ENCODE measurements at places on chromosomes 16 and 17. TPM values are rescaled to one million over a fixed set of nuclear protein-coding genes. Genes with fewer than 3 reads are reported as not detected.

GRCh38 chr17:7972131-7972785 lies 30.2 kb upstream of the GUCY2D start:
- peaks cover 13% of the 10 kb centered on the region for H3K36me3 ChIP-seq
- no peaks in the 10 kb centered on the region for H3K4me1 ChIP-seq
- no peak for DNase-seq
- H3K27ac ChIP-seq, result no peak overlapping the region
- H3K4me3 ChIP-seq, result no peak overlapping the region

DNA sequence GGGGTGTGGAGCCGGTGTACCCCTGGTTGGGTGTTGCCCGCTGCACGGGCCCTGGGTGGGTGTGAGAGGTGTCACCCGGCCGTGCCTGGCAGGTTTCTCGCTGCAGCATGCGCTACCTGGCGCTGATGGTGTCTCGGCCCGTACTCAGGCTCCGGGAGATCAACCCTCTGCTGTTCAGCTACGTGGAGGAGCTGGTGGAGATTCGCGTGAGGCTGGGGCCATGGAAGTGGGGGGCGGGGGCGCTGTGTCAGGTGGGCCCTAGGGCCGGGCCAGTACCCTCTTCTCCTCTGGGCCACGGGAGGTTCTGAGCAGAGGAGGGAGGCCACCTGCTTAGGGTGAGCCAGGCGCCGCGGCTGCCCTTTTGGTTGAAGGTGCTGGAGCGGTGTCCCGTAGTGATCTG lies 13.4 kb downstream of the DEF8 start:
- peaks cover 7% of the 10 kb centered on the region for H3K36me3 ChIP-seq
- no peak overlapping the region for H3K27ac ChIP-seq
- no peaks in the 10 kb centered on the region for H3K27me3 ChIP-seq
- H3K4me3 ChIP-seq, result no peak overlapping the region

RNF157 gene
- 121 TPM for total RNA-seq

DNA sequence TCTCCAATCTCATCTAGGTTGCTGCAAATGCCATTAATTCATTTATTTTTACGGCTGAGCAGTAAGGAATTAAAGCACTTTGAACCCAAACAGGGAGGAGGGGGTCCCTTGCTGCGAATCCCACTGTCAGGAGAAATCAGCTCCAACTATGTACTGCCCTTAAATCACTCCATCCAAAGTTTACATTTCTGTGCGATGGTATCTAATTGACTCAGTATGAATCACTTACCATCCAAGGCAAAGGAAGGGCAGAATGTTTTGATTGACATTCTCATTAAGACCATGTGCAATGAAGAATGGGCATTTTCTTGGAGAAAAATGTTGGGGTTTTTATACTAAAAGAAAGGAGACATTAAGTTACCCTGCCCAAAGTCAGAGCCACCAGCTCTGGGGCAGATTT lies 47.7 kb upstream of the XYLT1 start:
- no peak overlapping the region for H3K4me3 ChIP-seq
- no peaks in the 10 kb centered on the region for H3K36me3 ChIP-seq
- H3K27ac ChIP-seq, result no peak overlapping the region
- no peak for DNase-seq
- H3K4me1 ChIP-seq, result no peaks in the 10 kb centered on the region

DNA sequence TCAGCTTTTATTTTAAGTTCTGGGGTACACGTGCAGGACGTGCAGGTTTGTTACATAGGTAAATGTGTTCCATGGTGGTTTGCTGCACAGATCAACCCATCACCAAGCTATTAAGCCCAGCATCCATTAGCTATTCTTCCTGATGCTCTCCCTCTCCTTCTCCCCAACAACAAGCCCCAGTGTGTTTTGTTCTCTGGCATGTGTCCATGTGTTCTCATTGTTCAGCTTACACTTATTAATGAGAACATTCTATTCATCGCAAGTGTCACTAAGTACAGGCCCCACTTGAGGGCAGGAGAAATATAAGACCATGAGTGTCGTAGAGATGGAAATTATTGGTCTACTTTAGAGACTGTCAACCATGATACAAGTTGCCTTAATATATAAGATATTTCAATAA lies 615.1 kb downstream of the CDH8 start:
- DNase-seq, result no peak
- H3K4me1 ChIP-seq, result no peaks in the 10 kb centered on the region
- H3K4me3 ChIP-seq, result no peak overlapping the region
- H3K36me3 ChIP-seq, result no peaks in the 10 kb centered on the region
- H3K27ac ChIP-seq, result no peak overlapping the region
- no peaks in the 10 kb centered on the region for H3K27me3 ChIP-seq

DNA sequence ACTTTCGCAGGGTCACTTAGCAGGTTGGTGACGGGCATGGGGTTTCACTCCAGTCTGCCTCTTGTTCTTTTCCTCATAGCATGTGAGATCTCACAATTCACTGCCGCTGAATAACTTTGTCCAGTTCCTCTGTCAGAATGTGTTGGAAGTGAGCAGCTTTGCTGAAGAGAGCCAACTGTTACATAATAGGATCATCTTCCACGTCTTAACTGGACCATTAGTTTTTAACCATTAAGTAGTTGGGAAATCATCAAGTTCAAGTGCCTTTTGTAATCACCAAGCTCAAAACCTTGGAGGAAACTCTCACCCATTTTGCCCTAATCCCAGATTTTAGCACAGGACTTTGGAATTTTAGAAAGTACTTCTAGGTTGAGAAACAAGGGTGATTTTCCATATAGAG lies 290.6 kb downstream of the WWOX start:
- H3K27ac ChIP-seq, result no peak overlapping the region
- no peak for DNase-seq
- no peaks in the 10 kb centered on the region for H3K36me3 ChIP-seq
- H3K4me1 ChIP-seq, result no peaks in the 10 kb centered on the region
- H3K27me3 ChIP-seq, result no peaks in the 10 kb centered on the region
- no peak overlapping the region for H3K4me3 ChIP-seq

MNT gene
- 24.2 TPM for total RNA-seq

ENDOV gene
- 16.6 TPM for total RNA-seq

USP32 gene
- total RNA-seq, result 34.0 TPM

SPATA33 gene
- total RNA-seq, result 14.5 TPM

CMTM2 gene
- total RNA-seq, result 0.73 TPM

GRCh38 chr16:47625115-47625567 lies 164.0 kb downstream of the PHKB start:
- H3K36me3 ChIP-seq, result peaks cover 9% of the 10 kb centered on the region
- H3K4me3 ChIP-seq, result no peak overlapping the region
- no peak for DNase-seq
- no peak overlapping the region for H3K27ac ChIP-seq
- H3K27me3 ChIP-seq, result no peaks in the 10 kb centered on the region

UBE2O gene
- 31.3 TPM for total RNA-seq

RGS11 gene
- total RNA-seq, result not detected

DNA sequence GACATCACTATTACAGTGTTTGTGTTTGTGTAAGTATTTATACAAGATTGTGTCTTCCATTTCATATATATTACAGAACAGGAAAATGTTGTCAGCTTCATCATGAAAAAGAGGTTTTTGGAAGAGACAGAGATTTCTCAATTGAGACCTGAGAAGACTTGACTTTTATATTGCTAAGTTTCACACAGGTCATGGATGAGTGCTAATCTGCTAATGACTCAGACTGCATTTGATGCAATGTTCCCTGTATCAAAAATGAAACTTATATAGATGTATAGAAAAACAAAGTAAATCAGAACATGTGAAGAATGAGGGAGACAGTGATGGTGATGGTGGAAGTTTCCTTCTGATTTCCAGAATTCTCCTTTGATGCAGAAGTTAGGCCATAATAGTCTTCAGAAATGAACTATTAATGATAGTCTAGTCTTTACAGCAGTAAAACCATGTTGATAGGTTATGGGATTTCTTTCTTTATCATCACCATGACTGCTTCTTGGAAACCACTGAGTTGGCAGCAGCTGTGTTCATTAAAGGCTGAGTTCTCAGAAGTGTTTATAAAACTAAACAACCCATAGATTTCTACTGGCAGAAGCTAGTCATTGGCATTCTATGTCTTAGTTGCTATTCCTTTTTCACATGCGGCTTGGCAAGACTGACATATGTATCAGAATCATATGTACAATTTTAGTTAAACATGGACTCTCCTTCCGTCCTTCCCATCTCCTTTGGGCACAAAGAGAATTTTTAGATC lies 56.1 kb downstream of the PCTP start:
- H3K27ac ChIP-seq, result no peak overlapping the region
- DNase-seq, result no peak
- H3K4me3 ChIP-seq, result no peak overlapping the region
- H3K27me3 ChIP-seq, result no peaks in the 10 kb centered on the region
- H3K4me1 ChIP-seq, result peaks cover 8% of the 10 kb centered on the region

MEOX1 gene
- total RNA-seq, result 5.1 TPM

DNA sequence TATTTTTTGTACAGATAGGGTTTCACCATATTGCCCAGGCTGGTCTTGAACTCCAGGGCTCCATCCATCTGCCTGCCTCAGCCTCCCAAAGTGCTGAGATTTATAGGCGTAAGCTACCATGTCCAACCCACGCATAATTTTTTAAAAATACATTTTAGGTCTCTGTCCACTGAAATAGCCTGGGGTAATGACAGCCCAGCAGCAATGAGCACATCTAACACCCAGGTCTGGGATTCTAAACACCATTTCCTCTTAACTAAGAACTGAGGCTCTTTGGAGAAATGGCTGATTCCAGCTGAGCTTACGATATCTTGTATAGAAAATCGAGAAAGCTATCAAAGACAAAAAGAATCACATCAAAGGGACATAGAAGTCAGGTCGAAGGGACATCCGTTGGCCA lies 245.3 kb downstream of the PARN start:
- no peaks in the 10 kb centered on the region for H3K36me3 ChIP-seq
- H3K4me1 ChIP-seq, result no peaks in the 10 kb centered on the region
- H3K4me3 ChIP-seq, result no peak overlapping the region
- H3K27me3 ChIP-seq, result no peaks in the 10 kb centered on the region
- no peak overlapping the region for H3K27ac ChIP-seq
- DNase-seq, result no peak

GRCh38 chr17:17870247-17870646 lies 33.5 kb upstream of the SREBF1 start:
- DNase-seq, result no peak
- H3K36me3 ChIP-seq, result peaks cover 5% of the 10 kb centered on the region
- H3K27me3 ChIP-seq, result no peaks in the 10 kb centered on the region
- H3K27ac ChIP-seq, result no peak overlapping the region

CCL17 gene
- 0.42 TPM for total RNA-seq

KRTAP1-5 gene
- not detected for total RNA-seq

DNA sequence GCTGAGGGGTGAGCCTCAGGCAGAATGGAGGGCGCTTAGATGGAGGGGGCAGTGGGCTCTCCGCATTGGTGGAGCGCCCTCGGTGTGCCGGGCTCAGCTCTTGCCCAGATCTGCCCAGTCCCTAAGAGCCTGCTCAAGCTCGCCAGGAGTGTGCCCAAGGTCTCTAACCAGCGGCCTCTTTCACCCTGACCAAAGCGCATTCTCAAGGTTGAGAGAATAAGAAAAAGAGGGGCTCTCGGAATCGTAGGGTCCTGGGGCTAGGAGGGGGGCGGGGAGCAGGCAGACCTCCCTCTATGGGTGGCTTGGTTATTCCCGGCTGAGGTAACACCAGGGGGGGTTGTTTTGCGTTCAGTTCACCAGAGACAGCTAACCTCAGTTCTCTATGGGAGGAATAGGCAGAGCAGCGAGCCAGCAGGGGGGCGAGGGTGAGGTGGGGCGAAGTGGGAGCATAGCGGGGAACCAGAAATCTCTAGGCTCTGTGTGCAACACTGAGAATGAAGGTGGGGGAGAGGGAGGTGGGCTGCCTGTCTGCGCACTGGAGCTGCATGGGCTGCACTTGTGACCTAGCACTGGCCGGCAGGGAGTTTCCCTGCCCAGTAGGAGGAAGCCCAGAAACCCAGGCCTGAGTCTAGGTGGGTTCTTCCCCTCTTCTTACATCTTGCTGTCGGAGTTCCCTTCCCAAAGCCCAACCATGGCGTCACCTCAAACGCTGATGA lies 3.0 kb downstream of the TMEM132E start:
- no peak for DNase-seq
- H3K4me1 ChIP-seq, result peaks cover 14% of the 10 kb centered on the region
- peaks cover 77% of the 10 kb centered on the region for H3K27me3 ChIP-seq

KRT39 gene
- not detected for total RNA-seq

ABCC6 gene
- total RNA-seq, result not detected

CLDN6 gene
- not detected for total RNA-seq

GRCh38 chr17:77504652-77505155 lies 363.9 kb downstream of the SEC14L1 start:
- H3K27me3 ChIP-seq, result no peaks in the 10 kb centered on the region
- peaks cover 17% of the 10 kb centered on the region for H3K36me3 ChIP-seq
- H3K27ac ChIP-seq, result no peak overlapping the region
- H3K4me3 ChIP-seq, result no peak overlapping the region
- DNase-seq, result no peak

DNA sequence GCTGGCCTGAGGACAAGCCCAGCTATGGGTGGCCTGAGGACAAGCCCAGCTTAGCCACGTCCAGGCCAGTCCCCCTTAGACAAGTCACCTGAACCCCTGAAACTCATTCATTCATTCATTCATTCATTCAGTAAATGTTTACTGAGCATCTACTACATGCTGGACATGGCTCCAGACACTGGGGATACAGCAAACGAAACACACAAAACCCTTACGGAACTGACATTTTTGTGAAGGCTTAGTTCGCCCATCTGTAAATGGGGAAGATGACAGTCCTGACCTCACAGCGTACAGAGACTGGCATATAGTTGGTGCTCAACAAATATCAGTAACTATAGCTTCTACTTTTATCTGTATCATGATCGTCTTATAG lies 37.5 kb downstream of the PPL start:
- H3K36me3 ChIP-seq, result no peaks in the 10 kb centered on the region
- no peak overlapping the region for H3K4me3 ChIP-seq
- H3K4me1 ChIP-seq, result no peaks in the 10 kb centered on the region
- no peak overlapping the region for H3K27ac ChIP-seq
- DNase-seq, result no peak

KRTAP1-1 gene
- total RNA-seq, result not detected

ST6GALNAC2 gene
- total RNA-seq, result not detected

DNA sequence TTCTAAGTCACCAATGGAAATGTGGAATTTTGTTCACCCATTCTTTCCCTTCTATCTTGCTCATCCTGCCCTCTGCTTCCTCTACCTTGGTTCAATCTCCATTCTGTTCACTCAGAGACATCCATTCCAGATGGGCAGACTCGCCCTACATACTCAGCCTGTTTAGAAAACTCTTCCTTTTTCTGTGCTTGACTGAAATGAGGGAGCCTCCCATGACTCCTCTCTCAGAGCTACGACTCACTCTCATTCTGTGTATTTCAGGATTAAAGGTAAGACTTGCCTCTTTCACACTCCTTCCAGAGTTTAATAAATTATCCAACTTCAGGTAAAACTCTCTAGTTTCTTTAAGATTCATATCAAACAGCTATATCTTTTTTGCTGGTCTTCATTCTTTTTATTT lies 182.8 kb downstream of the HS3ST3A1 start:
- H3K4me3 ChIP-seq, result no peak overlapping the region
- no peaks in the 10 kb centered on the region for H3K4me1 ChIP-seq
- no peak overlapping the region for H3K27ac ChIP-seq
- H3K27me3 ChIP-seq, result peaks cover 3% of the 10 kb centered on the region

SAMD14 gene
- total RNA-seq, result 0.23 TPM

- peaks cover 17% of the 10 kb centered on the region for H3K27me3 ChIP-seq
- H3K27ac ChIP-seq, result no peak overlapping the region
- no peak overlapping the region for H3K4me3 ChIP-seq
These were observed 4.9 kb upstream of the CDH1 start for GRCh38 chr16:68732042-68732680.

- no peaks in the 10 kb centered on the region for H3K27me3 ChIP-seq
- H3K4me1 ChIP-seq, result no peaks in the 10 kb centered on the region
- no peak overlapping the region for H3K4me3 ChIP-seq
- DNase-seq, result no peak
- H3K27ac ChIP-seq, result no peak overlapping the region
These were observed 230.4 kb downstream of the PARN start for GRCh38 chr16:14399378-14400284.

Measured in activated CD4-positive, alpha-beta T cell treated with anti-CD3 and anti-CD28 coated beads, Interleukin-2, amount 10 ng/mL, durations not matched to agents 7 days and 5 days (primary cell).